ENCODE measurements at places on chromosomes 2 and 18.
A peak's percentile ranks its signal among the peaks of the same experiment; 100 is the strongest.

DNA sequence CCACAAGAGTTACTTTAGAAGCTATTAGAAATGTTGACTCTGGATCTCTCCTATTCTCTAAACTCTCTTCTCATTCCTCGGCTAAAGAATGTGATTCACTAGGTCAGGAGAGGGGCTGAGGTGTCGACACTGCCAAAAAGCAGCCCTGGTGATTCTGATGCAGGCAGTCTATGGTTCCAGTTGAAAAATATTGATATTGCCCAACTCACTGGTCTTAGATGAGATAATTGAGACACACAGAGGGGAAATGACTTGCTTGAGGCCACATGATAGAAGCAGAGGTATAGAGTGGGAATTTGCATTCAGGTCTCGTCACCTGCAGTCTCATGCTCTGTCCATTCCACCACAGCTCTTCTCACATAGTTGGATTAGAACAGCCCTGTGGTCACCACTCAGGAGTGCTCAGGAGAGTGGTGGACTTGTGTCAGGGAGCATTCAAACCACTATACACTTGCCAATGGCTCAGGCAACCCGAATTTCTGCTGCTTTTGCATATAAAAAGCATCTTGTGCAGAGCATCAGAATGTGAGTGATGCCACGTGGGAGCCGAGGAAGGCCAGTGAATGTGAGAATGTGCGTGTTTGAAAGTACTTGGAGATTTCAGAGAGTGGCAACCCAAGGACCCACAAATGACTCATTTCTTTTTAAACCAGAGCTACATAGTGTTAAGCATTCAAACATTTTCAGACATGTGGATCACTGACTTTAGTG, 65.1 kb upstream of the CTLA4 start:
- DNase-seq, result no peak

- no peak for DNase-seq
These were observed 1454.4 kb upstream of the CELF4 start for GRCh38 chr18:39019989-39020388.

- DNase-seq, result no peak
These were observed 24.4 kb downstream of the CXCR4 start for GRCh38 chr2:136093583-136093982.

DNA sequence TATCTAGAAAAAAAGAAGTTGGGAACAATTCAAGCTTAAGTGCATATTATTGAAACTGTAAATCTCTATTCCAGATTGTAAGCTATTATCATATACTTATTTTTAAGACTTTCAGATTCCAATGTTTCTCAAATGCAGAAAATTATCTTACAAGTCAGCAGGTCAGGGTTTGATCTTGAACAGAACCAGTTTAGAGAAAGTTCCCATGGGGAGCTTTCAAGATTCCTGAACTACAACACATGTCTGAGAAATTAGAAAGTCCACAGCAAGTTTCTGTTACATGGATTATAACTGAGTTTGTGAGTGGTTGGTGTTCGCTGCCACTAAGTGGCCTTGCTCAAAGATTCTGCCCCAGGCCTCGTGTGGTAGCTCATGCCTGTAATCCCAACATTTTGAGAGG, 31.6 kb upstream of the SP3 start:
- DNase-seq, result no peak

- no peak for DNase-seq
These were observed 39.5 kb downstream of the AQP12A start for GRCh38 chr2:240731178-240731545.

GRCh38 chr2:200159357-200159707, 147.2 kb upstream of the SPATS2L start:
- DNase-seq, result no peak

- DNase-seq, result no peak
These were observed 63.6 kb downstream of the ZBTB7C start for GRCh38 chr18:48345596-48345995.

GRCh38 chr2:86038291-86039081, 67.2 kb downstream of the POLR1A start:
- DNase-seq, result peak; percentile 77

GRCh38 chr2:77156599-77156998, 365.6 kb downstream of the LRRTM4 start:
- DNase-seq, result no peak

DNA sequence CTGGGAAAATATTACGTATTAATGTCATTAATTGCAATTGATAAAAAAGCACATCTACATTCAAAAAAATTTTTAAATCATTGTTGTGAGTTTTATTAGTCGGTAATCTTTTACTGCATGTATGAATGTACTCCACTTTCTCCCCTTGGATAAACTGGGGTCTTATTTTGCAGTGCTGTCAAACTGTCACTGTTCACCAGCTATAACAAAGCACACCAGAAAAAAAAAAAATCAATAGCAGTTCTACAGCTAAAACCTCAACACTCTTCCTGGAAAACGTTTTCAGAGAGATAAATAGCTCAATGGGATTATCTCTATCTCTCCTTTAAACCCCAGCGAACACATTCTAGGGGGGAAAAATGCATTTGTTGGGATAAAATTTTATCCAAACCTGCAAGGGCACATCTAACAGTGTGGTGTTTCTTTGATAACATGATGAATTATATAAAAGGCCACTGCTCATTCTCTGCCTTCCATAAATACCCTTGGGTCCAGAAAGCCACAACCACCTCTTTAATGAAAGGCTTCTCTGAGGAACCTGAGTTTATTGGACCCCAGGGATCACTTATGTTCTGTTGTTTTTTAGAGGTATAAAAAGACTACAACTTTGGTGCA, 219.9 kb downstream of the CDH20 start:
- DNase-seq, result no peak

GRCh38 chr2:152383702-152384101, 48.7 kb downstream of the FMNL2 start:
- no peak for DNase-seq

DNA sequence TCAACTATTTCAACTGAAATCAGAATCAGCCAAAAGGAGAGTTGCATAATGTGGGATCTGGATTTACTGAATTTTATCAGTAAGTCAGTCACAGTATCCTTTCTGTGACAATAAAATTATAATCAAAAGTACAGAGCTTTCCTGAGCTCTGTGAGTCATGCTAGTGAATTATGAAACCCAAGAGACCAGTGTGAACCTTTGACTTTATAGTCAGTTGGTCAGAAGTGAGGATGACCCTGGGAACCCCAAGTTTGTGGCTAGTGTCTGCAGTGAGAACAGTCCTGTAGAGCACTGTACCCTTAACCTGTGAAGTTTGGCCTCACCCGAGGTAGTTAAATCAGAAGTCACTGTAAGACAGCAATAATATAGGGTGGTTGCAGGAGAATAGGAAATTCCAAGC, 381.7 kb downstream of the CDH19 start:
- no peak for DNase-seq

DNA sequence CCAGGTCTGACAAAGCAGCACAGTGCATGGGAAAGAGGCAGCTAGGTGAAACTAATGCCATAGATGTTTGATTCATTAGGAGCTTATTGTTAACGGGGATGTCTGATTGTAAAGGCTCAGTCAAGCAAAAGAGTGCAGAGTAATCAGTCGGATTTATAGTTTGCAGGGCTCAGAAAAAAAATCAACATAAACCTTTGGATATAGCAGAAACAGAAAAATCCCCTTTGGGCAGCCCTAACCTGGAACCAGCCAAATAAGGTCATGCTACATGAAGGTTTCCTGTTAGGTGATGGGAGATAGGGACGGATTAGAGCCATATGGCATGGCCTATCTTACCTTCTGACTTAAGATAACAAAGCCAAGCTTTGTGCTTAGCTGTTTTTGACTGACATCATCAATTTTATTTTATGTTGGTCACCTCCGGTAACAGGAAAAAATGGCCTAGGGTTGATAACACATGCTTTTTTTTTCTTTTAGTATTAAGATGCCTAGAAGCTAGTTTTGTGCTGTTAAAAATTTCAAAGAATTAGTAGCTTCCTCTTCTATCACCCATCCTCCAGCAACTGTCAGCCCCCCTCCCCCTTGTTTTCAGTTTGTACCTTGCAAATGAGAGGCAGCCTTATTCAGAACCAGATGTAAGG, 60.7 kb upstream of the ZEB2 start:
- peak; percentile 46 for DNase-seq

- DNase-seq, result no peak
These were observed 1.2 kb upstream of the SELENOI start for GRCh38 chr2:26344581-26345282.

DNA sequence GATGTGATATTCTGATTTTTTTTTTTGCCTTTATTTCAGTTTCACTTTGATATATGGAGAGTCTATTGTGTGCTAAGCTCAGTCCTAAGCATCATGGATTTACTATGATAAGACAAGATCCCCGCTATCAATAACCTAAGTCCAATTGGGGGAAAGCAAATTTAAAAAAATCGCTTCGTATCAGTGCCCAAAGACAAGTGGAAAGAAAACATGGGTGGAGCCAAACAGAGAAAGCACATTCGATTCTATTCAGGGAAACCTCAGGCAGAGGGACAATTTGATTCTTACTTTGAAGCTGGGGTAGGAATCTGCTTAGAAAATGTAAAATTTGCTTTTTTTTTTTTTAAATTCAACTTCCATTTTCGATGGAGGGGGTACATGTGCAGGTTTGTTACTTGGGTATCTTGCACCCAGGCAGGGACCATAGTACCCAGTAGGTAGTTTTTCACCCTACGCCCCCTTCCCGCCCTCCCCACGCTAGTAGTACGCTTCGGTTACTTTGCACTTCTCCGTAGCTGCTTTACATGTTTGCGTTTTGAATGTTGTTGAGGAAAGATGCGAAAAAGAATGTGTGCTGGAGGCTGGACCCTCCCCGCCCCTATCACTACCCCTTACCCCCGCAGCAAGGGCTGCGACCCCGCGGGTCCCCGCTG, 12.4 kb downstream of the KIF5C start:
- no peak for DNase-seq

- DNase-seq, result no peak
These were observed 141.1 kb downstream of the HRH4 start for GRCh38 chr18:24601585-24601984.

- no peak for DNase-seq
These were observed 5.0 kb downstream of the HRH4 start for GRCh38 chr18:24465486-24465885.

DNA sequence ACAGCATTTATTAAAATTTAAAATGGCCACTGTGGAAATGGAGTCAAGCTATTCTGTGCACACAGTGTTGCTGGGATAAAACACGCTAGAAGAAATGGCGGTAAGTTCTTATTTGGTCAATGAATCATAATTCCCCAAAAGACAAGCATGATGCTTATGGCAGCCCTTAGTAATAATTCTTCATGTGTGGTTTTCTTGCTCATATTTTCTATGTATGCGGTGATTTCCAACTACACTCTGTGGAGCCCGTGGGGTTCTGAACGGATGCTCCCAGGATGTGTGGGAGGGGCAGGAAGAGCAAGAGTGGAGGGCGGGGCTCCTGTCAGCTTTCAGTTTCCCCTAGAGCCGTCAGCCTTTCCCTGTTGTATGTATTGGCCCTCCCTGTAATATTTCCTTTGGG, 91.7 kb upstream of the RMDN2 start:
- DNase-seq, result no peak

GRCh38 chr2:167212014-167212648, 323.9 kb downstream of the XIRP2 start:
- peak; percentile 10 for DNase-seq

- DNase-seq, result peak; percentile 23
These were observed 46.8 kb downstream of the EPG5 start for GRCh38 chr18:45920367-45920766.

- DNase-seq, result no peak
These were observed 36.0 kb downstream of the SULT1C2 start for GRCh38 chr2:108324531-108325255.

DNA sequence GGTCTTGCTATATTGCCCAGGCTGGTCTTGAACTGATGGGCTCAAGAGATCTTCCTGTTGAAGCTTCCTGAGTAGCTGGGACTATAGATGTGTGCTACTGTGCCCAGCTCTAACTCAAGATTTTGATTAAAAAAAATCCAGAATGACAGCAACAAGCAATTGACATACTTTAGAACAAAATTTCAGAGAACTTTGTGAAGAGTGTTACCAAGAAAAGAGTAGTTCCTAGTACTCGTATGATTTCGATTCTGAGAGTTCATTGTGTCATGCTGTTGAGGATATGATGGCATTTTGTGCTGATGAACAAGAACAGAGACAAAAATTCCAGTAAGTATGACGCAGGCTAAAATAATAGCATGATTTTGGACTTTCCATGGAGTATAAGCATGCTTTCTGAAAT, 90.2 kb upstream of the TWSG1 start:
- DNase-seq, result no peak

- no peak for DNase-seq
These were observed 115.1 kb upstream of the ST6GAL2 start for GRCh38 chr2:107001062-107001461.

GRCh38 chr2:551621-552020, 125.6 kb downstream of the TMEM18 start:
- DNase-seq, result no peak

- DNase-seq, result no peak
These were observed 125.7 kb upstream of the EPAS1 start for GRCh38 chr2:46171411-46171953.

DNA sequence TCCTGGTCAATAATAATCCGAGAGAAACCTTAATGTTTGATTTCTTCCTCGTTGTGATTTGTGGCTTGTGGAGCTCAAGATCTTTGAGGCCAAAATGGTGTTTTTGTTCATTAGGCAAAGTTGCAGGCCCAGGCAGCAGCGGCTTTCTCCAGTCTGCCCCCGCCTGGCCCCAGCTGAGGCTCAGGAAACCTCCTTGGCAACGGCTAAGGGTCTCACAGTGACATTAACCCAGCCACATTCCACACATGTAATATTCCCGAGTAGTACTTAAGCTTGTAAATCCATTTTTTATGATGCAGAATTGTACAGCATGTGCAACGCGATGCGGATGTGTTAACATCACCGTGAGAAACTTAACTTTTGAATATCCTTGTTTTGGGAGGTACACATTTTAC, 200.1 kb downstream of the BCL11A start:
- DNase-seq, result no peak

DNA sequence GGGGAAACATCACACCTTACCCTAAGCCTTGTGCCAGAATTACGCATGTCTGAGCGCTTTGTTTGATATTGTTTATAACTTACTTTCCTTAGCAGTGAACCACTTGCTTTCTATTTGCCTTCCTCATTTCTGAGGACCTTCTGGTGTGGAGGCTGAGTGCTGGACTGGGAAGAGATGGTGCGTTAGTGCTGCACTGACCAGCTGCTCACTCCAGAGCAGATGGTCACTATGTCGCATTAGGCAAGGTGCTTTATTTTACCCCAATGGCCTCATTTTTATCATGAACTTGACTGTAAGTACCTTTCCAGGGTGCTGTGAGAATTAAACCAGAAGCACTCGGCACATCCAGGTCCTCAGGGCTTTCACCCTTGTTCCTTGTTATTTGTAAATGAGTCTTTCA, 46.6 kb upstream of the TMEM18 start:
- DNase-seq, result no peak

DNA sequence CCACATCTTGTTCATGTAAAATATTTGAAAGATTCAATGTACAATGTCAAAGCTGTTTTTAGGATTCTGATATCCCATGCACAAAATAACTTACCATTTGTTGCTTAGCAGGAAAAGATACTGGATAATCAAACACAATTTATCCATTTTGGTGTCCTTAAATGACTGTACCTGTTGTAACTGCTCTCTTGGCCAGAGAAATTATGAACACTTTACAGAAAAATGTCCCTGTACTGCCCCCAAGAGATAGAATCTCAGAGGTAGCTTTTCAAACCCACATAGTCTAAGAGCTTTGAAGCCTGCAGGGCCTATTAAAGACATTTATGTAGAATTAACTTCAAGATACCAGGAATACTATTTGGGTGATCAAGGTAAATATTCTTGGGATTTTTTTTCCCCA, 12.2 kb upstream of the ME2 start:
- DNase-seq, result no peak

Data from DND-41 (cell line).